Immature natural killer cell (primary cell): ENCODE measurements at places on chromosomes 3 and 15. TPM values are rescaled to one million over a fixed set of nuclear protein-coding genes. Genes with fewer than 3 reads are reported as not detected.

Gene ARID3B
- 17.3 TPM for polyA plus RNA-seq

Gene ARGFX
- not detected for polyA plus RNA-seq

Gene SCAANT1
- not detected for polyA plus RNA-seq

Gene TLR9
- polyA plus RNA-seq, result not detected

Gene EPHB3
- polyA plus RNA-seq, result not detected

Gene STRA6
- not detected for polyA plus RNA-seq

Gene CFAP92
- not detected for polyA plus RNA-seq

Gene ARHGAP31
- polyA plus RNA-seq, result 4.9 TPM

Gene ASB7
- polyA plus RNA-seq, result 8.8 TPM

DNA sequence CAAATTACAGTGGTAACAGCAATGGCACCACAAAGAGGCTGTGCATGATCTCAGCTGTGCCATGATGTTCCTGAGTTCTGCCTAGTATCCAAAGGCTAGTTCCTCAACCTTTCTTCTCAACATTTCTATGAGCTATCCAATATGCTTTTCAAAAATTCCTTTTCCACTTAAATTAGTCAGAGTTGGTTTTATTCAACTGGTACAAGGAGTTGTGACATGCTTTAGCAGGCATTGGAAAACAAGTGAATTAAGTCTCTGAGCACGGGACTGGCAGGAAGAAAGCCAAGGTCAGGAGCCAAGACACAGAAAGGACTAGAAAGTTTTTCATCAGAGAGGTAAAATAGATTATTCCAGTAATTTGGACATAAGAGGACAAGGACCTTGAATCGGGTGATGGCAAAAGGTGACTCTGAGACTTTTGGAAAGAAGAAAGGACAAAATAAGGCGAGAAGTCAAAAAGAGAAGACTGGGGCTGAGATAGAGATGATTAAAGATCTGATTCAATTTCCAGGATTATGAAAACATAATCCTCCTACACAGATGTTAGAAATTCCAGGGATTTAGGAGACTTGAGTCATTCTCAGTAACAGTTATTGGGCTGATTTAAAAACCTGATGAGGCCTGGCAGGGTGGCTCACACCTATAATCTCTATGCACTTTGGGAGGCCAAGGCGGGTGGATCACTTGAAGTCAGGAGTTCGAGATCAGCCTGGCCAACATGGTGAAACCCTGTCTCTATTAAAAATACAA, 36.1 kb downstream of the PBRM1 start:
- H3K27me3 ChIP-seq, result no peaks in the 10 kb centered on the region
- peaks cover 54% of the 10 kb centered on the region for H3K36me3 ChIP-seq
- DNase-seq, result no peak

DNA sequence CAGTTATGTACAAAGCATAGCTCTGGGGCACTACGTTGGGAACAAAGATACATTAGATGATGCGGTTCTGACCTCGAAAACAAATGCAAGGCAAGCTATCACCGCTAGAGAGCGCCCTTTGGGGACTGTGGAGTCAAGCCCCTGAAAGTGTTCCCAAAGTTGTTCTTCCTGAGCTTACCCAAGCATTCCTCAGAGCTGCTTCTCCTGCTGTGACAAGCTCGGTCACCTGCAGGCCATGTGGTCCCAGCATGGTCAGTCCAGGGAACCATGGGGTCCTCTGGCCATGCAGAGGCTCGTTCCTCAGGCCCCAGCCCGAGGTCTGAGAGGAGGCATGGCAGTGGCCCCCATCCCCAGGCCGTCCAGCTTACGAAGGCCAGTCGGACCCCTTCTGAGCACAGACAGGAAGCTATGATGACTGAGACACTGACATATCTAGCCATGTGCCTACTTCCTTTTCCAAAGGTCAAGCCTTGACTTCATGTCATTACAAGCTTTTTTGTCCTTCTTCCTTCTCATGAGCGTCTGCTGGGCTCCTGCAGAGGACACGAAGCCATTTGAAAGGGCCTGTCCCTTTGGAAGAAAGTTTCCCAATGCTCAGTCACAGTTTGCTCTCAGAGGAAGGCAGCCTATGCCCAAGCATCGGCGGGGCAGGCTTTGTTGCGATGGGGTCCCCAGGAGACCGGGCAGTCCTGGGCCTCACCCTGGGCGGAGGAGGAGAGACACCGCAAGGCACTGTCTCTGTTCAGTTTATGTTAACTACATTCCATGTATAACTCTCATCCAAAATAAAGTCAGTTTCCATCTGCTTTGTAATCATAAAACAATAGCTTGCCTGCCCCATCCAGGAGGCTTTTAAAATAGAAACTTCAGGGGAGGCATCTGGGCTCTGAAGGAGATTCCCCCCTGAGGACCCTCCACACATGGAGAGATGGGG, 79.3 kb downstream of the ATP10A start:
- peak overlapping the region; percentile 67 for H3K27ac ChIP-seq
- peak; percentile 40 for DNase-seq
- H3K27me3 ChIP-seq, result peaks cover 4% of the 10 kb centered on the region
- no peak overlapping the region for H3K4me3 ChIP-seq
- H3K4me1 ChIP-seq, result peaks cover 62% of the 10 kb centered on the region

- H3K27me3 ChIP-seq, result peaks cover 9% of the 10 kb centered on the region
- H3K27ac ChIP-seq, result no peak overlapping the region
- peak overlapping the region; percentile 72 for H3K4me3 ChIP-seq
- no peaks in the 10 kb centered on the region for H3K36me3 ChIP-seq
Measured at GRCh38 chr15:72797338-72797689, 13.8 kb upstream of the ADPGK start.

GRCh38 chr15:69790632-69791031, 307.1 kb downstream of the TLE3 start:
- no peak for DNase-seq
- no peaks in the 10 kb centered on the region for H3K4me1 ChIP-seq
- H3K27ac ChIP-seq, result no peak overlapping the region
- no peaks in the 10 kb centered on the region for H3K36me3 ChIP-seq

DNA sequence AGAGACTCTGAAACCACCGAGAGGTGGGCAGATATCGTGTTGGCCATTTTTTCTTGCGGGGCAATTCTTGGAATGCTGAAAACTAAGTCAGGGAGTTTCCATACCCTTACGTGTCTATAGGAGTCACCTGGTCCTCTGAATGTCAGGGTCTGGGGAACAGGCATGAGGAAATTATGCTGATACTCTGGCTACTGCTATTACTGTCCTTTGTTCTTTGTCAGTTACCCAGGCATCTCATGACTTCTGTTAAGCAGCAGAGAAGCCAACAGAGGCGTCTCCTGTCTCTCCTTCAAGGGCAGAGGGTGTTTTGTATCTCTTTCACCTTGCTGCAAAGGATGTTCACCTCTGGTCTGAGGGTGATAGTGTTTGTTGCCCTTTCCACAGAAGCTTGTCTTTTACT, 559.5 kb upstream of the CCDC54 start:
- no peaks in the 10 kb centered on the region for H3K36me3 ChIP-seq
- H3K27me3 ChIP-seq, result no peaks in the 10 kb centered on the region
- H3K4me3 ChIP-seq, result no peak overlapping the region
- H3K4me1 ChIP-seq, result no peaks in the 10 kb centered on the region
- no peak overlapping the region for H3K27ac ChIP-seq

- no peaks in the 10 kb centered on the region for H3K4me1 ChIP-seq
- H3K4me3 ChIP-seq, result no peak overlapping the region
- H3K27ac ChIP-seq, result no peak overlapping the region
Measured at GRCh38 chr3:78088006-78088405, 1048.1 kb downstream of the ROBO2 start.

- H3K27ac ChIP-seq, result no peak overlapping the region
- no peak overlapping the region for H3K4me3 ChIP-seq
- H3K27me3 ChIP-seq, result peaks cover 5% of the 10 kb centered on the region
- peaks cover 8% of the 10 kb centered on the region for H3K4me1 ChIP-seq
Measured at GRCh38 chr15:25875566-25875965, 12.4 kb upstream of the ATP10A start.

DNA sequence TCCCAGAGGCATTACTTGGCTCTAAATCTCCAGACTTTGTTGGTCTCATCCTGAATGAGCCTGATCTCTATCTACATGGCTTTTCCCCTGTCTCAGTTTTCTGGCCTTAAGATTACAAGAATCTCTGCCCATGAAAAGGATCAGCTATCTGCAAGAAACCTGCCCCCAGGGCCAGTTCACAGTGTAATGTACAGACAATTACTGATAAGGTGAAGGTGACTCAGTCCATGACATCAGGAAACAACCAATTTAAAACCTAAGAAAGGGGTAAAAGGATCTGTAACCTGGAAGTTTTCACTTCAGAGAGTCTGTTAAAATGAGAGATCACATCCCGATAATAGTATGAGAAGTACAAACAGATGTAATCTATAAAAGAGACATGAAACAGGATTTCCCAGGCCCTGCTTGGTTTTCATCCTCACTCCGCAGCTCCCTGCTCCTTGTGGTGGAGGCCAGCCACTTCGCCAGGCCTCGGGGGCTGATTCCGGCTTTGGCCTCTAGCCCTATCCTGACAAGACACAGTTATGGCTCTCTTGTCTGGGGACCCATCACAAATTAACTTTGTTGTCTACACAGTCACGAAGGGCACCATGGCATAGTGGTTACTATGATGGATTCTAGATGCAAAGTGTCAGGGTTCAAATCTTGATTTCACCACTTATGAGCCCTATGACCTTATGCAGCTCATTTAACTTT, 136.9 kb downstream of the THSD4 start:
- no peaks in the 10 kb centered on the region for H3K4me1 ChIP-seq
- H3K4me3 ChIP-seq, result no peak overlapping the region
- H3K36me3 ChIP-seq, result no peaks in the 10 kb centered on the region
- DNase-seq, result no peak
- peaks cover 10% of the 10 kb centered on the region for H3K27me3 ChIP-seq
- no peak overlapping the region for H3K27ac ChIP-seq

GRCh38 chr15:52094811-52095584, 17.6 kb downstream of the BCL2L10 start:
- no peak for DNase-seq
- no peaks in the 10 kb centered on the region for H3K4me1 ChIP-seq
- peaks cover 3% of the 10 kb centered on the region for H3K36me3 ChIP-seq
- no peak overlapping the region for H3K4me3 ChIP-seq
- H3K27ac ChIP-seq, result no peak overlapping the region
